ENCODE measurements at places on chromosomes 6 and 20.
A peak's percentile ranks its signal among the peaks of the same experiment; 100 is the strongest.

DNA sequence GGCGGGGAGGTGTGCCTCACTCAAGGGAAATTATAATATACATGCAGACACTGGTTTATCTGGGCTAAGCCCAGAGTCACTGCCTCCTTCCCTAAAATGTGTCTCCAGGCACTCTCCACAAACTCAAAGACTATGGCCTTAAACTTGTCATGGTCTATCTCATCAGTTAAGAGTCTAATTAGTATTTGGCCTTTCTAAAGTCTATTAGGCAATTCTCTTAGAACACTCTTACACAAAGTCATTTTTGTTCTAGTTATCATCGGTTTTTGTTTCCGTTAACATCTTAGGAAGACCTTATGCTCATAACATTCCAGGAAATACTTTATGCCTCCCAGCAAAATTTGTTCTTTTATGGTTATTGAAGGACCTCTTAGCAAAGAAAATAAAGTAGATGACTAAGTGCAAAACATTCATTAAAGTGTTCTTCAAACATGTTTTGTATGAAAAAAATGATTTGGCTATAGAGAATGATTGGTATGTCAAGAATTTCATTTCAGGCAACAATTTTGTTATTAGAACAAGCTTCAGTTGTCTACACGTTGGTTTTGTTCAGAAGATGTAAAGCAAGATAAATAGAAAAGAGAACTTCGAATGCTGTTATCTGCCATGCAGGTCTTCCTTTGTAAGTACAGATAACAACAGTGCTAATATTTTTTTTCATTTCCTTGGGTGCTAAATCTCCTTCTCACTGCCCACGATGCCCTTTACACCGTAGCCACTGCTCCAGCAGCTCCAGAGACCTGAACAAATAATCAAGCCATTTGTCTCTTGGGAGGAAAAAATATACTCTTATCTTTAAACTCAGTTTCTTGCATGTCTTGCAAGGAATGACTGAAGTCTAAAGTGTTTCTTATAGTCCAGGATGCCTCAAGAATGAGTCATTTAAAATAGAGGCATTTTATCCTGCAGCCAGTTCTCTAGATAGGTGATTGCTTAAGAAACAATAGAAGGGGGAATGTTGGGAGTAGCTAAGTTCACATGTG is 170.4 kb downstream of the HTR1B start:
- peak; percentile 80 for DNase-seq

GRCh38 chr6:28985462-28986164 is 19.5 kb downstream of the ZNF311 start:
- DNase-seq, result peak; percentile 92

- DNase-seq, result peak; percentile 47
These were observed 1.1 kb upstream of the TCF15 start for GRCh38 chr20:611047-611842.

GRCh38 chr6:158366363-158366762 is 54.1 kb downstream of the TULP4 start:
- DNase-seq, result peak; percentile 45

DNA sequence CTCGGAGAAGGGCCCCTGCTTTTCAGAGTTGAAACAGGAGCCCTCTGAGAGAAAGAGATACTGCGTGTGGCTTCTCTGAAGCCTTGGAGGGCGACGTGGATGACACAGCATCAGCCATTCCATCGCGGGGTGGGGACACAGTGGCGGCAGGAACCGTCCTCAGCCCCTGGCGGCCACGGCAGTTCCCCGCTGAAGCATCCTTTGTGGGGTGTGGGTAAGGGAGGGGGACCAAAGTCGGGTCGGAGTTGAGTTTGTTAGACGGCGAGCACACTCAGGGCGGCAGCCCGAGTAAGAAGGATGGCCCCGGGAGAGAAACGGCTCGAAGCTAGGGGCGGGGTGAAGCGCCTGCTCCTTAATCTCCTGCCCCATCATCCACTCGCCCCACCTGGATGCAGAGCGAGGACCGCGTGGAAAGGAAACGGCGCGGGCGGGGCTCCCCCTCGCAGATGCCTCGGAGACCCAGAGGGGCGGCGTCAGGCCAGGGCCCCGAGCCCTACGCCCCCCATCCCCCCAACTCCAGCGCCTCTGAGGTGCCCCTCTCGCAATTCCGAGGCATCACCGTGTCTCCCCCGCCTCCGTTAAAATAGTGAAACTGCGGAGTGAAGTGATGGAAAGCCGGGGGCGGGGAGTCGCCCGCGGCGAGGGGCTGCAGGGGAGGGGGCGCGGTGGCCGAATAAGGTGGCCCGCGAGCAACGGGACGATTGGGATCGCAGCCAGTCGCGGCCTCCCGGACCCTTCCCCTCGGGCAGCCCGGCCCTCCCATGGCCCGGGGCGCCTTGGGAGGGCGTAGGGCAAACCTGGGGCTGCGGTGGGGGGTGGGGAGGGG is 796 bp upstream of the RREB1 start:
- peak; percentile 93 for DNase-seq

DNA sequence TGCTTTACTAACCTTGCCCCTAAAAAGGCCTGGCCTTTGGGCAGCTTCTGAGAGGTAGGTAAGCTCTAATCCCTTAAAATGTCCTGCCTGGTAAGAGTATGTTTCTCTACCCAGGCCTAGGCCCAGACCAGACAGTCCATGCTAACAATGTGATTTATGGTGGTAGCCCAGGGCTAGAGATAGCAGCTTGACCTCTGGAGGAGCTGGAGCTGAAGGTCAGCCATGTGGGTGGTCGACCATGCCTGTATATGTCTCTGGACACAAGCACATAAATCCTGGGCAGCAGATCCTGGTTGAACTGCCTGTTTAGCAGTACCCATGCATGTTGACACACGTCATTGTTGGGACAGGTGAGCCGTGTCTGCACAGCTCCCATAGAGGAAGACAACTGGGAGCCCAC is 62.1 kb upstream of the PHACTR1 start:
- DNase-seq, result no peak

- DNase-seq, result no peak
These were observed 560.4 kb upstream of the JAG1 start for GRCh38 chr20:11234181-11234580.

GRCh38 chr20:50395251-50395729 is 114.9 kb upstream of the PTPN1 start:
- DNase-seq, result no peak
